ENCODE measurements at places on chromosomes 1 and 21.

DNA sequence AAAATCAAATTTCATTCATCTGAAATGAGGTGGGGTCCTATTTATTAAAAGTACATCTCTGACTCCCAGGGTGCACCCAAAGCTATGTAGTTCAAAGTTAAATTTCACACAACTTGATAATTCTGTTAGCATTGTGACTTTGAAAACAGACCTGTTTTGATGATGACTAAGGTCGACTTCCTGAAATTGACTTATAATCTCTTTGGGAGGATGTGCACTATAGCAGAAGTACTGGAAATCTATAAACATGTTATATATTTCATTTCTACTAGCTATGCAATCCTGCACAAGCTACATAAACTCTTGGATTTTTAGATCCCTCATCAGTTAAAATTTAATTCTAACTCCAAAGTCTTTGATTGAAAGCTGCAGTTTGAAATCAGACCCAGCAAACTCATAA, 507.6 kb downstream of the NEGR1 start:
- no peak for DNase-seq

DNA sequence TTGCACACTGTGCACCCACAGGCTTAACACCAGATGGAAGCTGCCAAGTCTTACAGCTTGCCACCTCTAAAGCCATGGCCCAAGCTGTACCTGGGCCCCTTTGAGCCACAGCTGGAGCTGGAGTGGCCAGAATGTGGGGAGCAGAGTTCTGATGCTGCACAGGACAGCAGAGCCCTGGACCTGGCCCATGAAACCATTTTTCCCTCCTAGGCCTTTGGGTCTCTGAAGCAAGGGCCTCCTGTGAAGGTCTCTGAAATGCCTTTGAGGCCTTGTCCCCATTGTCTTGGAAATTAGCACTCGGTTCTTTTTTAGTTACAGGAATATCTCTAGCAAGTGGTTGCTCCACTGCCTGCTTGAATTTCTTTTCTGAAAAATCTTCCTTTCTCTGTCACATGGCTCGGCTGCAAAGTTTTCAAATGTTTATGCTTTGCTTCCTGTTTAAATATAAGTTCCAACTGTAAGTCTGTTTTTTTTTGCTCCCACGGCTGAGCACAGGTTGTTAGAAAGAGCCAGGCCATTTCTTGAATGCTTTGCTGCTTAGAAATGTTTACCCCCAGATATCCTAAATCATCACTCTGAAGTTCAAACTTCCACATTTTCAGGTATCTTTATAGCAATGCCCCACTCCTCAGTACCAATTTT, 156.8 kb upstream of the GORAB start:
- DNase-seq, result no peak

- DNase-seq, result no peak
Measured at GRCh38 chr1:176954242-176954641, 210.3 kb downstream of the ASTN1 start.

DNA sequence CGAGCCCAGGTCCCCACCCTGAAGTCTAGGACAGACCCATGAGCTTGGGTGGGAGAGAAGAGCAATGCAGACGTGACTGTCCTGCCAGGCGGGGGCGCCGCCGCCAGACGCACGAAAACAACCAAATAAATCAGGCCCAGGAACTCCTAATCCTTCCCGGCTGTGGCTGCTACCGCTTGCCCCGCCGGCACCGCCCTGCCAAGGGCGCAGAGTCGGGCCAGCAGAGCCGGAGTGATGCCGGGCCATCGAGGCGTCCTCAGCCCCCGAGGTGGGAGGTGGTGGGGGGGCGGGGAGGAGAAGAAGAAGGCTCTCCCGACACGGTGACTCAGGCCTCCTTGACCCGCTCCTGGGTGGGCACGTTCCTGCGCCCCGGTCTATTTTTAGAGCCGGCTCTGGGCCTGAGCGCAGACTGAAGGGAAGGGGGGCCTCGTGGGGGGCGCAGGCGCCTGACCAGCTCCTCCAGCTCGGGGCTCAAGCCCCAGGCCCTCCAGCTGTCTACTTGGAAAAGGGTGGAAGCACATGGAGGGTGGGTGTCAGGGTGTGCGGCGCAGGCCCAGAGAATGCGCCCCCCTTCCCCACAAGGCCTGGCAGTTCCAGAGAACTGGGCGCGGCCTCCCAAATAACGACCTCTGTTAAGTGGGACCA, 10.7 kb upstream of the COL16A1 start:
- DNase-seq, result no peak

- DNase-seq, result no peak
Measured at GRCh38 chr1:53062708-53063591, 937 bp downstream of the PODN start.

DNA sequence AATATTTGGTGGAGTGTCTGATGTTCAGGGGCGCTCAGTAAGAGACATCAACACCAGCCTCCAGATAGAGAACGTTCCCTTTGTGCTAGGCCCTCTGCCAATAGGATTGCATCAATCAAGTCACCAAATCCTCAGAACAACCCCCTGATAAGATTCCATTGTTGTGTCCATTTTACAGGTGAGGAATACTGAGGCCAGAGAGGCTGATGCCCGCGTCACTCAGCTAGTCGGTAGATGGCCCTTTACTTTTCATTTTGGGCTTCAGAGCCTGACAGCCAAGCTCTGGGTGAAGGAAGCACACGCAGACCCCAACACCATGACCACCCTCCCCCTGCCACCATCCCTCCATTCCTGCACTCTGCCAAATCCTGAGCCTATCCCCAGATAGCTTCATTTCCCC, 406.2 kb downstream of the PTPRU start:
- no peak for DNase-seq

DNA sequence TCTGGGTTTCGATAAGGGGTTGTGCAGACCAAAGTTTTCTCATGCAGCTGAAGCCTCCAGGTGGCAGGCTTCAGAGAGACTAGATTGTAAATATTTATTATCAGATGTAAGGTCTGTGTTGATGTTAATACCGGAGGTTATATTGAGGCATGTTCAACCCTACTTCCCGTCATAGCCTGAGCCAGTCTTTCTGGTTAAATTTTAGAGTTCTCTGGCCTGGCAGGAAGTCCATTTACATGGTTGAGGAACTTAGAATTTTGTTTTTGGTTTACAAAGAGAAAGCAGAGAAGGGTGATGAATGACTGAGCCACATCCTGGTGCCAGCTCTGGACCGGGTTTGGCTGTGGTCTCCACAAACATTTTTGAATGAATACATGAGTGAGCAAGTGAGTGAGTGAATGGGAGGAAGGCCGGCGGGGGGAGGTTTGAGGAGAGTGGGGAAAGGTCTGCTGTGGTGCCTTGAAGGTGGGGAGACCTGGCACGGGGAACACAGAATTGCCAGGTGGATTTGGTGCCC, 218.5 kb downstream of the DISC1 start:
- DNase-seq, result no peak

DNA sequence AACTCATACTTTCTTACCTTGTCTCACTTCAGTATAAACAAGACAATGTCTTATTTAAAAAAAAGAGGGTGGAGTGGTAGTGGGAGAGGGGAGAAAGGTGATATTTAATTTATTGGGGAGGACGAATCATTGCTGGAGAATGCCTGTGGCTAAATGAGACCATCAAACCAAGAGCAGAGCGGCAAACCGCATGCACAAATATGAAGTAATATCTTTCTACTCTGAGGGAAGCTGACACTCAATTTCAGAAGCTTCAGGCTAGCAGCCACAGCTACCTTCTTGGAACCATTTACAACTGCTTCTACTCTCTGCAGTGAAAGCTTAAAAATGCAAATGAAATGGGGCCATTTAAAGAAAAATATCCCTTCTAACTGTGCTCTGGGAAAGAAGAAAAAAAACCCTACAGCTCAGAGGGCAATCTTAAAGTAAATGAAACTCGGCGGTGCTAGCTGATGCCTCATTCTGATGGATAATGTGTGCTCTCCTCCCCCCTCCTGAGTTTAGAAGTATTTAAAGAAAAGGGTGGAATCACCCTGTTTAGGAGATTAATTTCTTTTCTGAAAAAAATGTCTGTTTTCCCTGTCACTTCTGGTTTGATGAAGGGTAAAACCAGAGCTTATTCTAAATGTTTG, 178.2 kb upstream of the CAMK1G start:
- DNase-seq, result no peak

- DNase-seq, result no peak
Measured at GRCh38 chr1:64424412-64424811, 45.5 kb upstream of the CACHD1 start.

- DNase-seq, result no peak
Measured at GRCh38 chr1:243793298-243793697, 56.7 kb downstream of the AKT3 start.

- DNase-seq, result no peak
Measured at GRCh38 chr1:155598842-155599331, 11.1 kb upstream of the MSTO1 start.

DNA sequence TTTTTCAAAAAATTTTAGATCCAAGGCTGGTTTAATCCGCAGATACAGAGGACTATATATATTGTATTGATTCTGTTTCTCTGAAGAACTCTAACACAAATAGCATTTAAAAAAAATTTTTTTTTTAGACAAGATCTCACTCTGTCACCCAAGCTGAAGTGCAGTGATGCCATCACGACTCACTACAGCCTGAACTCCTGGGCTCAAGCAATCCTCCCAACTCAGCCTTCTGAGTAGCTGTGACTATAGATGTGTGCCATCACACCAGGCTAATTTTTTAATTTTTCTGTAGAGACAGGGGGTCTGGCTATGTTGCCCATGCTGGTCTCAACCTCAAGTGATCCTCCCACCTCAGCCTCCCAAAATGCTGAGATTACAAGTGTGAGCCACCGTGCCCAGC, 3.0 kb downstream of the ANKRD45 start:
- no peak for DNase-seq

DNA sequence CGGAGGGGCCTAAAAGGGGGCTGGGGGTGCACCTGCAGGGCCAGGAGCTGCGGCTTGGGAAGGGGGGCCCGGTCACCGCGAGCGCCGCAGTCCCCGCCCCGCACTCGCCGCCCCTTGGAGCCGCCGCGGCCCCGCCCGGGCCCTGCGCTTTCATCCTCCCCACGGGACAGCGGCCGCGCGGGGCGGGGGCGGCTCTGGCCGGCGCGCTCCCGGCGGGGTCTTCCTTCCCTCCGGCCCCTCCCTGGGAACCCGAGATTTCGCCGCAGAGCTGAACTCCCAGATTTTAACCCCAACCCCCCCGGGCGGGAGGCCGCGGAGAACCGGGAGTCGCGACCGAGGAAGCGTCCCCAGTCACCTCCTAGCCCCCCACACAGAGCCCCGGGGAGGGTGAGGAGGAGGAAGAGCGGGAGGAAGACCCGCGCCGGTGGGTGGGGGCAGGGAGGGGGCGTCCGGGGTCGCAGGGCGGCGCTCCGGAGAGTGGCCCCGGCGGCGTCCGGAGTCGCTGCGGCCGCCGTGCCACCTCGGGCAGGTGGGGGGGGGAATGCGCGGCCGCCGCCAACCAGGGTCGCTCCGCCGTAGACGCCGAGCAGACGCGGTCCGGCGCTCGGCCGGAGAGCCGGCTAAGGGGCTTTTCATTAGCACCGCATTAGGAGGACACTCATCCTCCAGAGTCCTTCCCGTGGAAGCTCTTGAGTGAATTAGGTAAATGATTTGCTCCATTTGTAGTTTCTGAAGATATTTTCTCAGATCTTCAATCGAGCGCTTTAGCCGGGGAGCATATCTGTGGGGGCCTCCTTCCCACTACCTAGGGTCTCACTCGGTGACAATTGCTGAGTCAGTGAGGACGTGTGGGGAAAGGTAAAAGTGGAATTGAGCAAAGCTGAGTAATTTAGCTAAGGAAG, 31.6 kb upstream of the NFIA start:
- DNase-seq, result peak; percentile 16

DNA sequence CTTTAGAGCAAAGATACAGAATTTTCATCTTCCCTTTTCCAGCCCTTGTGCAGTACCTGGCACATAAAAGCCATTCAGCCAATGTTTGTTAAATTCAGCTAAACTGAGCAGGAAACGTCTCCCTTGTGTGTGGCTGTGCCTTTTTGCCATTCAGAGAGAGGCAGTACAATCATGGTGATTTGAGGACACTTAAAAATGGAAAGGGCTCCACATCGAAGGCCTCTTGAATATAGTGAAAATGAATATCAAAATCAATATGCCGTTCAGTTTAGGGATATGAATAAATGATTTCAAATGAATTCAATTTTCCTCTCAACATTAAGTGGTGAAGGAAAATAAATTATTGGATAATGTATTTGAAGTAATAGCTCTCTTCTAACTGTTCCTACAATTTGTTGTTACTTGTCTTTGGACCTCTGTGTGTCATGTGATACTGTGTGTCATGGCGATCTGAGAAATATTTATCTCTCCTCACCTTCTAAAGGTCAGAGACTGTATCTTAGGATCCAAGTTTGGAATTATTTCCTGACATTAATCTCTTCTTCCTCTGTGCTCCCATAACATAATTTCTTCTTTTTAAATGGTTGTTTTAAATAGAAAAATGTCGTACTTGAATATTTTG, 355.6 kb upstream of the ST6GALNAC5 start:
- DNase-seq, result no peak

DNA sequence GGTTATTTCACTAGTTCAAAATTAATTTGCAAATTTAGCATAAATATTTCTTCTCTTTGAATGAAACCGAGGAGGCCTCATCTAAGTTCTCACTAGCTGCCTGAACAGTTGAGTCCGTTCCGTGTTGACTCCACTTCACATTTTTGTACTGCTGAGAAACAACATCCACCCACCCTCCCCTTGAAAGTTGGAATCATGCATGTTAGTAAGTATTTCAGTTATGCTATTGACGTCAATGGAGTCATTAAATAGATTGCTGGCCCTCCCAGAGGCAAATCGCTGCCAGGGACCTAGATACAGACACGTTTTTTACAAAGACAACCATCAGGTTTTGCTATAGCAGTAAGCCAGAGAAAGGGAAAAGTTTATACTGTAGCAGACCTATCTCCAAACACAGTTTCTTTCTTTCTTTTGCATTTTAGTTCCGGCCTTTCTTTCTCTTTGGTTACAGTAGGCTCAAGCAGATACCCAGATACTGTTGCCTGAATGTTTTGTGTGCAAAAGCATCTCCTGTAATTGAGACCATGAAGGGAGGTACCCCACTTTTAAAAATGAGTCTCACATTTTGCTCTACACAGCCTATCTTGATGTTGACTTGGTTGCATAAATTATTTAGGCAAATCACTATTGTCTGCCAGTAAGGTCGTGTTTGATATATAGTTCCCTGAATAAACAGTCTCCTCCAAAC, 262.6 kb upstream of the SGIP1 start:
- peak; percentile 19 for DNase-seq

DNA sequence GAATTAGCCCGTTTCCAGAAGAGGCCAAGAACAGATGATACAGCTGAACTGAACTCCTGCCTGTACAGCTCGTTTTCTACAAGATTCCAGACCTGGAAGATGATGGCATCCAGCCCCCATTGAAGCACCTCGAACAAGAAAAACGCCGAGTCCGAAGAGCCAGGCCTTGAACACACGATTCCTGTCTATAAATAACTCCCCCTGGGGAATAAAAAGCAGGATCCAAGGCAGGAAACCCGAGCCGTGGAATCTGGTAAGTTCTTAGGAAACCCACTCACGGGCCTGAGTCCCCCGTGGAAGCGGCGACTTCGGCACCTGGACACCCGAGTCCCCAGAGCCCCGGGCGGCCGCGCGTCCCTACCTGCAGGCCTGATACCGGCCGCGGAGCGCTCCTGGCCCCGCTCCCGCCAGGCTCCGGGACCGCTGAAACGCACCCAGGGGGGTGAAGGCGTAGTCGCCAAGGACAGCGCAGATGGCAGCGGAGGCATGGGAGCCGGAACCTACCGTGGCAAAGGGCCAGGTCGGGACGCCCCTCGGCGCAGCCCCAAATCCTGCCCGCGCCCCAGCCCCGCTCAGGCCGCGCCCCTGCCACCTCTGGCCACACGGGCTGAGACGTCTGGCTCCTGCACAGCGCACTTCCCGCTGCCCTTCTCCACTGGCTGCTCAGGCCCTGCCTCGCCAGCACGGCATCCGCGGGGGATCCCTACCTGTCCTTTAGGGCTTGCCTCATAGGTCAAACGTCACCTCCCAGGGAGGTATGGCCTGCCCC, 14.0 kb upstream of the HLCS start:
- no peak for DNase-seq

- peak; percentile 63 for DNase-seq
Measured at GRCh38 chr1:115089420-115090185, at the start of gene TSPAN2. Gene TSPAN2, minus strand, starts transcription at chr1:115089503. Its CDS starts 71 bp downstream, at chr1:115089432.
